Activated CD8-positive, alpha-beta memory T cell treated with anti-CD3 and anti-CD28 coated beads, Interleukin-2, amount 10 ng/mL, durations not matched to agents 7 days and 5 days (primary cell): ENCODE measurements at places on chromosomes 7 and 10. TPM values are rescaled to one million over a fixed set of nuclear protein-coding genes. Genes with fewer than 3 reads are reported as not detected.

GRCh38 chr7:138167222-138167621 lies 91.0 kb downstream of the AKR1D1 start:
- no peak for DNase-seq

DNA sequence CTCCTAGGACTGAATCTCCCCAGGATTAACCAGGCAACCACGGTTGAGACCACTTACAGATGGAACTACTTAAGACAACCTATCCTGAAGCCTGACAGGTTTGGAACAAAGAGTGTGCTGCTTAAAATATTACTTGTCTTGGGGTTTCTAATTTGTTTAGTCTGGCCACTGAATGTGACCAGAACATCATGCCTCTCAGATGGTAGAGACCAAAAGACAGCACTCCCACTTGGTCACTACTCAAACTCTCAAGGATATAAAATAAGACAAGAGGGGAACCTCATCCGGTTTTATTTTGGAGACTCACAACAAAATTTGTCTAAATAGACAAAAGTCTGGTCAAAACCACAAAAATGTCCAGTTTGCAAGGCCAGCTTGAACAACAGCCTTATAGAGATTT lies 15.3 kb downstream of the MRPL32 start:
- no peak for DNase-seq

DNA sequence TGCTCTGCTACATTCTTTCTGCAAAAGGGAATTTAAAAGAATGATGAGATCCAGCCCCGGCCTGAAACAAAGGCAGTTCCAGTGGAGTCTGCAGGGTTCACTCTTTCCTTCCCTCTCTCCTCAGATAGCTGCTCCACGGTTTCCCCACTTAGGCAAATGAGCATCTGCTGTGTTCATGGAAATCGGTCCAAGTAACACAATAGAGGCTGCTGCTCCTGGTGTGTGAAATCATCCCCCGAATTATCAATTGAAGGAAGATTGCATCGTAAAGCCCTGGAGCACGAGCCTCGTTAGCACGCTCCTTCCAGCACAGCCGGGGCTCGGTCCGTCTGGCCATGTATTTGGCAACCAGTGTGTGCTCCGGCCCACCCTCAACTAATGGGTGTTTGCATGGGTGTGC lies 108.3 kb upstream of the DPP6 start:
- no peak for DNase-seq

Gene HSPA12A
- total RNA-seq = not detected

- no peak for DNase-seq
Measured at GRCh38 chr7:158581440-158582088, 6.1 kb downstream of the PTPRN2 start.

- no peak for DNase-seq
Measured at GRCh38 chr10:35564341-35564968, 40.7 kb upstream of the GJD4 start.

GRCh38 chr10:121644501-121644900 lies 46.3 kb upstream of the FGFR2 start:
- DNase-seq = no peak

DNA sequence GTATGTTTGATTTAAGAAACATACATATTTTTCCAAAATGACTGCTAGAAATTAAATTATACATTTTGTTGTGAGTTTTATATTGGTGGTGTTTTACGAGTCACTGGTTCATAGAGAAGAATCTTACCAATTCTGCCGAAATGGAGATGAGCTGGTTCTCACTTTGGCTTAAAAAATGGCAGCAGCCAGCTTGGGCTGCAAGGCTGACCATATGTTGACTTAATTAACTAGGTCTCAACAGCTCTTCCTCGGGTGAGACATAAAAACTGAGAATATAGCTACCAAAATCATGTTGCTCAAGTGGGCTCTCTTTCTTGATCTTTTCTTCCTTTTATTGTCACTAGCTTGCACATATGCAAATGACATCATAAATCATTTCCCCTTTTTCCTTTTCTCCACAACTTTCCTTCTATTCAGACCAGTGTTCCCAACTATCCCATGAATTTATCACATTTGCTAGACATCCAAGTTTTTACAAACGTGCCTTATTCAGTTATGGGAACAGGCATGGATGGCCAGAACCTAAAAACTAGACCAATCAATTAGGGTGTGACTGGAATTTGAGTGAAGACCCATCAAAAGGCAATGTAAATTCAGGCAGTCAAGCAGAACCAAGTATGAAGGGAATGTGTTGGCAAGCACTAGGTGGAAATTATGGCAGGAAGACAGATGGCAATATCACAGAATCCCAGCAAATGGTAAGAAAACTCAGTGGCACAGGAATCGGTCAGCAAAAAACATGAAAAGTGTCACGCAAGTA lies 6.4 kb upstream of the TSPAN12 start:
- no peak for DNase-seq

Gene ZNF511
- total RNA-seq = 50.7 TPM
